ENCODE measurements at places on chromosomes 3 and 15.
A peak's percentile ranks its signal among the peaks of the same experiment; 100 is the strongest.

GRCh38 chr3:48018841-48019240 lies 2.6 kb upstream of the MAP4 start:
- no peak for DNase-seq

DNA sequence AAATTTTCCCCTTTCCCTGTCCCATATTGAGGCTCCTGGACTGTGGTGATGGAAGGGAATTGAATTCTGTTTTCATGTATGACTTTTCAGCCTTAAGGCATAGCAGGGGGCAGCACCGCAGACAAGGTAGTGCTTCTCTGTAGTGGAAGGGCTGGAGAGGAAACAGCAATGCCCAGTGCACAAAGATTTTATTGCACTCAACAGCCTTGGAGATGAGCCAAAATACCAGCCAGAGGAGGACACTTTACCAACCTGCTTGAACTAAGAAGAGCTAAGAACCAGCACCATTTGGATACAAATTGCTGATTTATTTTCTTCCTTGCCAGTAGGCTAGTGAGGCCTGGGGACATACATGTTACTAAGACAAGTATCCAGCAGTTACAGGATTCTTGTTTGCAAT lies 98.7 kb downstream of the KCNMB2 start:
- DNase-seq = no peak

- no peak for DNase-seq
These were observed 5.8 kb downstream of the CPOX start for GRCh38 chr3:98587654-98588053.

DNA sequence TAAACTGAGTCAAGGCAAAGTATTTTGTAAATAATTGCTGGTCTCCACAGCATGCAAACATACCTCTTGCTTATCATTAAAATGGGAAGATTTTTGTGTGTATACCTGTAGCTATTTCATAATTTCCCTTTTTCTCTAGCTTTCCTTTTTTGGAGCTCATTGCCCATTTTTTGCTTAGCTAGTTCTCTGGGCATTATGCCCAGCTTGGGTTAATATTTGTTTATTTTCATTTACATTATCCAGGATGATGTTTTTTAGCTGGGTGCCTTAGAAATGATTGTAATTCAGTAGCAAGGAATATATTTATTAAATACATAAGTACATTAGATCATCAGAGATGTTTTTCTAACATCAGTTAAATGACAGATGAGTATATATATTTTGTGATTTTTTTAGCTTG lies 1271.7 kb upstream of the GBE1 start:
- DNase-seq = no peak

GRCh38 chr3:160259589-160259988 lies 34.4 kb downstream of the C3orf80 start:
- no peak for DNase-seq

DNA sequence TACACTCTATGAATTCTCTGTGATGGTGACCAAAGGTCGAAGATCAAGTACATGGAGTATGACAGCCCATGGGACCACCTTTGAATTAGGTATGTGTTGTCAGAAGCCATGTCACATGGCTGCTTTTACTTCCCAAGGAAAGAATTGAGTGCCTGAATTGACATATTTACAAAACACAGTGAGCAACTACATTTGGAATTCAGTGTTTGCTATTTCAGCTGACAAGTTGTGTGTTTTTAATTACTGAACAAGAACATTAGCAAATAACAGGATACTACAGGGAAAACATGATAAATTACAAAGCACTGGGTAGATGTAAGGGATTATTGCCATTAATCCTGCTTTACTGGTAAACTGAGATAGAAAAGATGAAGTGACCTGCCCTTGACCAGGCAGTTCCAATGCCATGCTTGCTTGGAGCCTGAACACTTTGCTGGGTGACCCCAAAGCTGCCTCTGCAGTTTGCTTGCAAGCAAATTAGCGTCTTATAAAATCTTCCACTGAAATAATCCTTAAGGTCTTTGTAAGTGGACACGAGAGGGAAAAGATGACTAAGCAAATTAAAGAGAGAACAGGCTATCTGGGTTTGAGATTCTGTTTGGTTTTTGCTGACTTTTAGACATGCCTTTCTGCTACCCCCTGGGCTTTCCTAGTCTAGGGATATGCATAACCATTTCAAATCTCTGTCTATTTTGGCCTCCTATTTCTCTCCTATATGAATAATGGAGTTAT lies 98.2 kb downstream of the HCN4 start:
- DNase-seq = no peak

DNA sequence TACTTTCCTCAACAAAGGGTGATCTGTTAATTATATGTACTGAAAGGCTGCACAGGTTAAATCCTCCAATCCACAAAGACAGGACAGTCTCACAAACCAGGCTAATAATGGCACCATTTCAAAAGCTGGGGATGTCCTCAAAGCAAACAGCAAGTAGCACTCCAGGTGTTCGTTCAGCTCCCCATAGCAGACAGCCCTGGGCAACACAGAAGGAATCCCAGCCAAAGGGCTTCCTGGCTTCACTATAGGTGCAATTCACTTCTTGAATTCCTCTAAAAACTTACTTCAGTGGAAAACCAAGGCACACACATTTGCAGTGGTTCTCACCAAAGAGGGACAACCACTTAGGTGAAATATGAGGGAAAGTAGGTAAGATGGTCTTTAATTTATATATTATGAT lies 166.7 kb downstream of the CTNNB1 start:
- no peak for DNase-seq

DNA sequence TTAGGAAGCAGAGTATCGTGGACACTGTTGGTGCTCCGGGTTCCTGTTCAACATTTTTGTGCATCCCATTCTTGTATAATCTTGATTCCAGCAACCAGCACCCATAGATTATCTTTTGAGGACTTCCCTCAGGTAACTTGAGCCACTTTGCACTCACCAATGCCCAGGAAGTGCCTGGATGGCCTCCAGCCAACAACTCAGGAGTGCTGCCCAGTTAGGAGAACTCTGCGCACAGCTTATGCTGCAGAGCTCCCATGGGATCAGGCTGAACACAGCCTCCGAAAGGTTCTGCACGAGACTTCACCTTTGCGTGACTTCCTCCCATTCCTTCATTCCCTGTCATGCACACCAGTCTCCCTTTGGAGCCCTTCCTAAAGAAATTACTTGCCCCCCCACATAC lies 64.3 kb upstream of the LRRN1 start:
- no peak for DNase-seq

DNA sequence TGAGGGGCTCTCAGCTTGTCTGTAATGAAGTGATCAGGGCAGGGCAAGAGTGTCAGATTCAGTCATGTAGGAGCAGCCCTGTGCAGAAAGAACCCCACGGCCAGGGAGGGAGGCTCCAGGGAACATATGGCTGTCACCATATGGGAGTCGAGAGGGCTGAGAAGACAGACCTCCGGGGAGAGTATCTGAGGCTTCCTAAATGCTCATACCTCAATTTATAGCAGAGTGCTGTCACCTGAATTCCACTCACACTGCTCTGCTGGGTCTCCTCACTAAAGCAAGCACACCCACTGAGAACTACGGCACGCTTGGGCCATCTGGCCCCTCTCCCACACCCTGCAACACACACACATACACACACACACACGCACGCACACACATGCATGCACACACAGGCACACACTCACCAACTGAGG lies 92.3 kb upstream of the TJP1 start:
- no peak for DNase-seq

DNA sequence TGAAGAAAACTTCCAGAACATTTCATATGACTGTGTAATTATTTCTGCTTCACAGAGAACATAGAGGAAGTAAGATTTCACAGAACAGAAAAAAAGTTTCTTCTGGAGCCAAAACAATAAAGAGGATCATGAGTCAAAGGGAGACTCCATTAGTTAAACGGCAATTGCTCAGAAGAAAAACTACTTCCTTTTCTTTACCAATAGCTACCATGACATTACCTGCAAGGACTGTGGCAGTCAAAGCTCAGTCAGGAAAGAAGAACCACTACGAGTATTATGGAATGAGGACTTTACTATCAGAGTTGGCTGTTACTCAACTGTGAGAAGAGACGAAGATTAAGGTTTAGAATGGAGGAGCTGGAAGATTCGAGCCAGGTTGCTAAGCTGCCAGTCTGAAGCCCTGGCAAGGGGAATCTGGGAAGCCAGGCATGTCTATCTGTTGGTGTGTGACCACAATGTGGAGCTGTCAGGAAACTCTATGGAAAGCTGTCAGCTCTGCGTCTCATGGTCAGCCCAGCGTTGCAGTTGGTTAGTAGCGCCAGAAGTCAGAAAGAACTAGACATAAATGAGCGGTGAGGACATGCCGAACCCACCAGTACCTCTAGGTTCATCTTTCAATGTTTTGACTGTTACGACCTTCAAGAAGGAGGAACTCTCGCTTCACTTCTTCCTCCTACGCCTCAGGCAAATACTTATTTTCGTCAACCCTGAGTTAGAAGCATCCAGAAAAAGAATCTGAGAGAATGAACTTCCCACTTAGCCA lies 604.3 kb downstream of the FGF12 start:
- no peak for DNase-seq

GRCh38 chr3:136276049-136276755 lies 26.1 kb downstream of the PCCB start:
- peak; percentile 36 for DNase-seq

DNA sequence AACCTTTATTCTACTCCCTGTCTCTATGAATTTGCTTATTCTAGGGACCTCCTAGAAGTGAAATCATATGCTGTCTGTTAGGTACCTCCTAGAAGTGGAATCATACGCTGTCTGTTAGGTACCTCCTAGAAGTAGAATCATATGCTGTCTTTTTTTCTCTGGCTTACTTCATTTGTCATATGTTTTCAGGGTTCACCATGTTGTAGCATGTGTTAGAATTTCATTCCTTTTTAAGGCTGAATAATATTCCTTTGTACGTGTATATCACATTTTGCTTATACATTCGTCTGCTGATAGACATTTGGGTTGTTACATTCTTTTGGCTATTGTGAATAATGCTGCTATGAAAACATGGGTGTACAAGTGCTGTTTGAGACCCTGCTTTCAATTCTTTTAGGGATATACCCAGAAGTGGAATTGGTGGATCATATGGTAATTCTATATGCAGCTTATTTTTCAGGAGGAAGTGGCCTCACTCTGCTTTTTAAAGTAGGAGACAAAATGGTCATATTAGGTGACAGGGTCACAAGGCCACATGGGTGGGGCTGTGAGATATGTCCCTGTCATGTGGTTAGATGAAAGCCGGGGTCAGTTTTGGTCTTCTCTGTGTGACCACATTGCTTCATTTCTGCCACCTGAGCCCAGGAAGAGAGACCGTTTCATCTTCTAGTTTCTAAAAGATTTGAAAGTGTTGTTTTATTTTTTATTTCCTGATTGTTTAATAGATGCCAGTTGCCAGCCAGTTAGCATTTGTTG lies 76.7 kb downstream of the FLNB start:
- DNase-seq = no peak

DNA sequence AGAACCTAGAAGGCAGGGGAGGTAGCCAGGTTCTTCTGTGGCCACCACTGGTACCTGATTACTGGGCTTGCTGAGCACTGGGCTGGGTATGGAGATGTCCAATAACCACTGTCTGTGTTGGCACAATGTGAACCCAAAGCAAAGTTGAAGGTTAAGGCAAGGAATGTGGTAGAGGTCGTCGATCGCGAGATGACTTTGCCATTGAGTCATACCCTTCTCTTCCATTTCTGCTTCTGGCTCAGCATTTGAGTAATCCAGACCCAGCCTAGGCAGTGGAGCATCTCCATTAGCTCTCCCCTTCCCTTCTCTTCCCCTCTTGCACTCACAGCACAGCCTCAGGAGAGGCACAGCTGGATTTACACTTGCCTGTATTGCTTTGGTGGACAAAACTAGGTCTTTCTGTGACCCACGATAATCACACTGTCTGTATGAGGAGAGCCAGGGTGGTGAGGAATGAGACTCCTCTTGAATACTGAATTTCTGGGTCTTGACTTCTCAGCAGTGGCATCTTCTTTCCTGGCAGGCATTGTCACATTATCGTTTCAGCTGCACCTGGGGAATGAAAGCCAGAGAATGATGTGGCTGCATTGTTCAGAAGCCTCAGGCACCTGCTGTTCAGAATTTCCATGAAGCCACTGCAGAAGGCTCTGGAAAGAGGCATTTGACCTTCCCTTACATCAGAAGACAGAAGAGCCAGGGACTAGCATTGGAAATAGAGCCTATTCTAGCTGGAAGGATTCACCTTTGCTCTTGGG lies 272.6 kb downstream of the PDCD6IP start:
- DNase-seq = no peak

DNA sequence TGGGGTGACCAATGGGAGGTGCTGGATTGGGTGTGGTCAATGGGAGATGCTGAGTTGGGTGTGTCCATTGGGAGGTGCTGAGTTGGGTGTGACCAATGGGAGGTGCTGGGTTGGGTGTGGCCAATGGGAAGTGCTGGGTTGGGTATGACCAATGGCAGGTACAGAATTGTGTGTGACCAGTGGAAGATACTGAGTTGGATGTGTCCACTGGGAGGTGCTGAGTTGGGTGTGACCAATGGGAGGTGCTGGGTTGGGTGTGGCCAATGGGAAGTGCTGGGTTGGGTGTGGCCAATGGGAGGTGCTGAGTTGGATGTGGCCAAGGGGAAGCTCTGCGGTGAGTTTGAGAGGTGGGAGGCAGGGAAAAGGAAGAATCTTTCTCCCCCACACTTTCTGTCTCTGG lies 250.0 kb upstream of the PROK2 start:
- no peak for DNase-seq

DNA sequence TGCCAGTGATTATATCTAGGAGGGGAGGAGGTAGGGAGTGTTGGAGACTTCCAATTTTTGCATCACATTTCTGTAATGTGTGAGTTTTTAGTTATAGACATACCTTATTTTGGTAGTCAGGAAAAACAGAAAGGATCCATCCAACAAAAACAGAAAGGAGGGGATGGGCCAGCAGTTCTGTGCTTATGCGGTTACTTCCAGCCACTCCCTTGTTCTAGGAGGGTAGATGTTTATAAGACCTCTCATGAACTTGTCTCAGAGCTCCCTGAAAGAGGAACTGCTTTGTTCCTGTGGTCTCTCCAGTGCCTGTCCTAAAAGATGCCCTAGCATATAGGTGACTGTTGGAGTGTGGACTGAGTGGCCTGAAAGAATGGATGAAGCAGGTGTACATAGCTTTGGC lies 323.3 kb downstream of the CACNA2D3 start:
- no peak for DNase-seq

GRCh38 chr15:31305375-31305774 lies 21.3 kb upstream of the KLF13 start:
- DNase-seq = no peak

GRCh38 chr3:143226678-143227291 lies 107.2 kb downstream of the CHST2 start:
- DNase-seq = no peak

All from activated CD4-positive, alpha-beta T cell treated with anti-CD3 and anti-CD28 coated beads, Interleukin-2, amount 10 ng/mL, durations not matched to agents 24 days and 14 days (primary cell).